ENCODE measurements at places on chromosomes 12 and 14. TPM values are rescaled to one million over a fixed set of nuclear protein-coding genes. Genes with fewer than 3 reads are reported as not detected.
A peak's percentile ranks its signal among the peaks of the same experiment; 100 is the strongest.

DNA sequence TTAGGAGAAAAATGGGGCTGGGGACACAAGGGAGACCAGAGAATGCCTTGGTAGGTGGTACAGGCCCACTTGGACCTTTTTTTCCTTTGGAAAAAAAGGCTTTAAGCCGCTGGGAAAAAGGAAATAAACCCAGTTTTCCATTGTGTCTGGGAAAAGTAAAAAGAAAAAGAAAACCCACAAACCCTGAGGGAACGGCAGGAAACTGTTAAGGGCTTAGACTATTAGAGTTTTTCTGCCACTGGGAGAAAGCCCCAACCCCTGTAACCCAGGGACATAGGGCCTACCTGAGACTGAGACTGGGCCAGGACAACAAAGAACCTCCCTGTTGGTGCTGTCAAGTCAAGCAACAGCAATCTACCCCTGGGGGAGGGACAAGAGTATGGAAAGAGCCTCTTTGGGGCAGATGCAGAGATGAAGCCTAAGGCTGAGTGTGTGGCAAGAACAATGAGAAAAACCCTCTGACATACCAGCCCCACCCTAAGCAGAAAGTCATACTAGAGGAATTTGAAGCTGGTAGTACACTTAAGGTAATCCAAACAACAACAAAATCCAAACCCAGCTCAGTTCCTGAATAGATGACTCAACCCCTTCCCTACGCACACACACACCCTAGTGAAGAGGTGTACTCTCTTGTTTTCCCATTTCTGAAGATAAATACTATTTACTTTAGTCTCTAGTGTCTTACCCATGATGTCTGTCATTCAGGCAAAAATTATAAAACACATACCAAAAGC lies 22.8 kb downstream of the ATF1 start:
- peaks cover 24% of the 10 kb centered on the region for H3K36me3 ChIP-seq
- no peaks in the 10 kb centered on the region for H3K27me3 ChIP-seq
- H3K4me3 ChIP-seq = no peak overlapping the region
- H3K4me1 ChIP-seq = peaks cover 4% of the 10 kb centered on the region
- DNase-seq = no peak
- no peak overlapping the region for H3K27ac ChIP-seq

DNA sequence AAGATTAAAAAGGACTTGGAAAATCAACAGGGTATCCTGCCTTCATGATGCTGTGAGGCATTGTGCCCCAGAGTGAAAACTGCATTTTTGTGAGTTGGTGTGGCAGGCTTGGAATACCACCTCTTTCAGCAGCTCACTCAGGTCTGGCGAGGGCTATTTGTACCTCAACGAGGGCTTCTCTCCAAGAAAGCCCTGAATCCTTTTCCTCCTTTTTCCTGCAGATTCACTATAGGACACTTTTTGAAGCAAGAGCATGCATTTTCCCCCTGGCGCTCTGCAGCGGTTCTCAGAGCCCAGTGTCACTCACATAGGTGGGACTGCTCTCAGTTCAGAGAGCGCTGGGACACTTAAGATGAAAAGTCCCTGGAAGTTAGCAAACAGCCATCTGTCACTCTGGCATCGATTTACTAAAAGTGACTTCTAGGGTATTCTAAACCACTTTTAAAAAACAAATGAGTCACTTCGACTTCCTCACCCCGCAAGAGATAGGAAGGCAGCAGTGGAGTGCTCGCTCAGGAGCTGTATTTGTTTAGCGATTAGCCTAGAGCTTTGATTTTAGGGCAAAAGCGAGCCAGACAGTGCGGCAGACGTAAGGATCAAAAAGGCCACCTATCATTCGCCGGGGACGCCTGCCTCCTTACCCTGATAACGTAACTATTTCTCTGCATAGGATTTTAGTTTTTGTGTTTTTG lies 782 bp upstream of the LGR5 start:
- no peak for DNase-seq
- H3K27me3 ChIP-seq = peaks cover 68% of the 10 kb centered on the region
- H3K4me1 ChIP-seq = peaks cover 18% of the 10 kb centered on the region
- no peaks in the 10 kb centered on the region for H3K36me3 ChIP-seq
- H3K27ac ChIP-seq = no peak overlapping the region
- peak overlapping the region; percentile 66 for H3K4me3 ChIP-seq

- no peaks in the 10 kb centered on the region for H3K36me3 ChIP-seq
- no peak overlapping the region for H3K27ac ChIP-seq
- peaks cover 23% of the 10 kb centered on the region for H3K4me1 ChIP-seq
- no peak for DNase-seq
These were observed 62.6 kb downstream of the FBXL14 start for GRCh38 chr12:1531654-1532374.

TBC1D30 gene
- total RNA-seq = 0.17 TPM

MEG3 gene
- not detected for total RNA-seq

All from activated naive CD8-positive, alpha-beta T cell treated with anti-CD3 and anti-CD28 coated beads, Interleukin-2, amount 10 ng/mL, durations not matched to agents 7 days and 5 days (primary cell).